ENCODE measurements at places on chromosomes 5 and 9.

- no peak for DNase-seq
Observed at GRCh38 chr9:121851641-121852091, 200.2 kb downstream of the DAB2IP start.

DNA sequence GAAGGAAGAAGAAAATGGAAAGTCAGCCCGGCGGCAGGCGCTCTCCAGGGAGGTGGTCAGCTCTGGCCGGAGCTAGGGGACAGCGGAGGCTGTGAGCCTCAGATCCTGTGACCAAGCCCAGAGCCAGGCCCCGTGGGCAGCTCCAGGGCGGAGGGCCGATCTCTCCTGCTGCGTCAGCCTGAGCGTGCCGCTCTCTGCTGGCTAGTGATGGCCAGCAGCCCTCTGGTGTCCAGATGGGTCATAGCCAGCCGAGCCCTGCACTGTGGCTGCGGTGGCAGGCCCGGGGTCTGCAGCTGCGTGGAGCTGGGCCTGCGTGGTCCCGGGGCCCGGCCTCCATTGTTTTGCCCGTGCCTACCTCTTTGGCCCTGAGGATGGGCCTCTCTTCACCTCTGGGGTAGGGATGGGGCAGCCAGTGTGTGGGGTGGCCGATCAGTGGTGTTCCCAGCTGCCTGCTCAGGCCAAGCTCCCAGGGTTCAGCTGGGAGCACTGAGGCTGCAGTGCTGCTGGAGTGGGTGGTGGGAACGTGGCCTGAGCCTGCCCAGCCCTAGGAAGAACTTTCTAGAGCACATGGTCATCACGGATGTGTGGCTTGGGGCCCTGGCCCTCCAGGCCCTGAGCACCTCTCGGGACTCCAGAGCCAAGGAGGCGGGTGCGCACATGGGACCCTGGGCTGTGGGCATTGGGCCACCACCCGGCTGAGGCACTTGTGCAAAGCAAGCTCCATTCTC is 17.1 kb upstream of the NRARP start:
- DNase-seq: no peak

- no peak for DNase-seq
Observed at GRCh38 chr5:68149189-68149588, 66.4 kb upstream of the PIK3R1 start.

DNA sequence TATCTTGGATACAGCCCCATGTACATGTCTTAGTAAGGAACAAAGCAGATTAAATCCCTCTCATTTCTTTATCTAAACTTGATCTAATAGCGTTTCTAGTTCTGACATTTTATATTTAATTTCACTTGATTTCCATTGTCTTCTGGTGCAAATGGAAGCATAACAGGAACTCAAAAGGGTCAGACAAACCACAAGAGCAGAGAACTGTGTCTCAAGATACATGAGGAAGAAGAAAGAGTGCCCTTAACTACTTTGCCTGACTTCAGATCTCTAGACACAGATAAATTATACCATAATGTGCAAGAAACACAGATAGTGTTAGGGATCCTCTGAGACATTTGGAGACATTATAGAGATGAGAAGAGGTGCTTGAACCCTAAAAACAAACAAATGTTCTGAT is 20.7 kb upstream of the STX17 start:
- DNase-seq: no peak

GRCh38 chr9:11457825-11458790 is 845.3 kb upstream of the PTPRD start:
- DNase-seq: peak; percentile 35

GRCh38 chr9:134680393-134681060 is 38.9 kb downstream of the COL5A1 start:
- no peak for DNase-seq

DNA sequence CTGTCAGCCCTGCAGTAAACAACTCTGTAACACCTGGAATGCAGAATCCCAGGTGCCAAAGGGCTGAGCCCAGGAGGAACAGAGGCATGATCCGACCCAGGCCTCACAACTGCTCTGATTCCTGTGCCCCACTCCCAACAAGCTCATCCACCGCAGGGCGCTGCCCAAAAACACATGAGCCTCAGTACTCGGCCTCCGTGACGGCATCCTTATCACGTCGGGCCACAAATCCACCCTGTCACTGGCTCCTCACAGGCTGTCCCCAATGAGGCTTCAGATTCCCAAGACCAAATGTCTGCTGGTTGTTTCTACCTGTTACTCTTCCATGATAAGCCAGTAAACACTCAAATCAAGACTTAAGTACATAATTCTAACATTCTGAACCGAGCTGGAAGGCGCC is 15.2 kb downstream of the QSOX2 start:
- no peak for DNase-seq

- DNase-seq: no peak
Observed at GRCh38 chr9:128160603-128160987, 530 bp downstream of the BBLN start.

DNA sequence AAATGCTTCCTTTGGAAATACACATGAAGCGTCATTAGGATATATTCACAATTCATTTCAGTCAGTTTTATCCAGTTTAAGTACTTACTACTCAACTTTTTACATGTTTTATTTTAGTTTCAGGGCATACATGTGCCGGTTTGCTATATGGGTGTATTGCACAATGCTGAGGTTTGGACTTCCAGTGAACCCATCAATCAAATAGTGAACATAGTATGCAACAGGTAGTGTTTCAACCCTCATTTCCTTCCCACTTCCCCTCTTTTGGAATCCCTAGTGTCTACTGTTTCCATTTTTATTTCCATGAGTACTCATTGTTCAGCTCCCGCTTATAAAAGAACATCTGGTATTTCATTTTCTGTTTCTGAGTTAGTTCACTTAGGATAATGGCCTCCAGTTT is 74.7 kb downstream of the TMEM161B start:
- no peak for DNase-seq

DNA sequence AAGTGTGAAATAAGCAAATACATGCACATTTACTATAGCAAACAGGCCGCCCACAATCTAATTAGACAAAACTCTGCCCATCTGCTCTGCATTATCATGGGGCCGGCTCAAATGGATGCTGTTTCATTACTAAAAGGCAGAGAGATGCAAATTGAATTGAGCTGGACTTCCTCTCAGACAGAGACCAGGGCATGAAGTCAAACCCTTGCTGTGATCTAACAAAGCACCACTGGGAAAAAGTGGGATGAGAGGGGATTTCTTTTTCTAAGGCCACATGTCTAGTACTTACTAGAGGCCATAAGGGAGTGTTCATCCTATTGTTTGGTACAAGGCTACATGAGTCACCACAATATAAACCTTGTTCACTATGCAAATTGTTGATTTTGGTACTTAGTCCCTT is 614.7 kb downstream of the ISL1 start:
- DNase-seq: no peak

- no peak for DNase-seq
Observed at GRCh38 chr5:82364497-82364896, 86.3 kb upstream of the RPS23 start.

DNA sequence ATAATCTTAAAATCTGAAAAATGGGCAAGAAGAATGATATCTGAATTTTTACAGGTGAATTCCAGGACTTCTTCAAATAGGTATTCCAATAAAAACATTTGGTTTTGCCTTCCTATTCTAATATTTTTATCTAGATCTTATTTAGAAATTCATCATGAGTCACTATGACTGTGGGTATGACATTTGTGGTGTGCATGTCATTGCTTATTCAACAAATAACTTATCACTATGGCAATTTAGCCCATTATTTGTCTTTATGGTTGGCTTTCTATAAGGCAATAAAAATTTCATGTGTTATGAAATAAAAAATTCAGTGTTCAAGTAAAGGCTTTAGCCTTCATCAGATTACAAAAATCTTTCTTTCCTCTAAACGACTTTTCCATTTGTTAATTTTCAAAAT is 1139.6 kb upstream of the NUDT12 start:
- no peak for DNase-seq

DNA sequence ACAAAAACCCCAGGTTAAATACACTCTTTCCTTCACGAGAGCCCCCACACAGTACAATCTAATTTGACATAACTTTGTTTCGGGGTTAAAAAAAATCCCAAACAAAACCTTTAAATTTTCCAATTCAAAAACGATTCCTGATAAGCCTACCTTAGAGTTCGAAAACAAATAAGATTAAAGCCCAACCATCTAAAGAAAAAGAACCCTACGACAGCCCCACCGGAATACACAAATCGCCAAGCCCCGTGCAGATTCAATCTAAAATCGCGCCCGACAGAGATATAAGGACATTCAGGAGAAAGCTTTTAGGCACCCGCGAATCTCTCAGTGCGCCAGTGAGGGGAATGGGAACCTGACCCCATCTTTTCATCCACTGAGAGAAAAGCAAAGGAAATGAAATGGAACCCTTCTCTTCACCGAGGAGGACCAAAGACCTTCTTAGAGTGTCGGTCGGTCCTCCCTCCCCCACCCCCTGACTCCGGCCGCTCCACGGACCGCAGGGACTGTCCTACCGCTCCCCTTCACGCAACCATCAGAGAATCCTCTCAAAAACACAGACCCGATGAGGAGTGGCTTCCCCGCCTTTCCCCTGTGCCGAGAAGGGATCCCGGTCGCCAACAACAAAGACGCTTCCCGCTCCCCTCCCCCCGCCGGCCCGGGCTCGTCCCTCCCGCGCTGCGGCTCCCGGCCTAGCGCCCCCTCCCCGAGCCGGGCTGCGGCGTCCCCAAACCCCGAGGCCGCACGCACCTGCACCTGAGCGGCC is 925 bp downstream of the ABHD17B start:
- no peak for DNase-seq

DNA sequence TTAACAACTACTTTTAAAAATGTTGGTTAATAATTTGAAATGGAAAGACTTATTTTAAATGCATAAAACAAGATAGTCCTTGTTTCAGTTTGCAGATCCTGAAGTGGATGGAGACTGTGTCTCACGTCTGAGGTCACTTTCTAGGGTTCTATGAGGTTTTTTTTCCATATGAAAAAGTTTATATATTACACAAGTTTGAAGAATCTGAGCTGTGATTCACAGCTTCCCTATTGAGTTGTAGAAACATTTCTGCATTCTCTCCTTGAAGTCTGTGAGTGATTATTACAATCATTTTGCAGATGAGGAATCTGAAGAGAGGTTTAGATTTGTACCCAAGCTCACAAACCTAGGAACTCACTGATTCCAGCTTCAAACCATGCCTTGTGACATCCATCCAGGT is 442.5 kb upstream of the KLF4 start:
- no peak for DNase-seq

GRCh38 chr9:89122949-89123348 is 55.7 kb downstream of the SHC3 start:
- no peak for DNase-seq

DNA sequence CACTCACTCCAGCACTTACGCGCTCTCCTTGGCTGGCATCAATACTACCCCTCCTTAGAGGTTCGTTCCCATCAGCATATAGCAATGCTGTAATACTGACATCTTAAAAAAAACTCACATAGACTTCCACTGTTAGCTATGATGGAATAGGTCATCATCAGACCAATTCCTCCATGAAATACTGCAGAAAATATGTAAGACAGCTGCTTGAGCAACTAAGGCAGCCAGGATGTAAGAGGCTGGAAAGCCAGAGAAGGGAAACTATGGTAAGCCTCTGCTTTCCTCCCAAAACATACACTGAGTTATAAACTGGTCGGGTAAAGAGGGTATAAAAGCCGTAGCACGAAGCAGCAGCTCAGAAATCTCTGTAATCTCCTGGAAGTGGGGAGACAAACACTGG is 33.5 kb downstream of the AUH start:
- no peak for DNase-seq

DNA sequence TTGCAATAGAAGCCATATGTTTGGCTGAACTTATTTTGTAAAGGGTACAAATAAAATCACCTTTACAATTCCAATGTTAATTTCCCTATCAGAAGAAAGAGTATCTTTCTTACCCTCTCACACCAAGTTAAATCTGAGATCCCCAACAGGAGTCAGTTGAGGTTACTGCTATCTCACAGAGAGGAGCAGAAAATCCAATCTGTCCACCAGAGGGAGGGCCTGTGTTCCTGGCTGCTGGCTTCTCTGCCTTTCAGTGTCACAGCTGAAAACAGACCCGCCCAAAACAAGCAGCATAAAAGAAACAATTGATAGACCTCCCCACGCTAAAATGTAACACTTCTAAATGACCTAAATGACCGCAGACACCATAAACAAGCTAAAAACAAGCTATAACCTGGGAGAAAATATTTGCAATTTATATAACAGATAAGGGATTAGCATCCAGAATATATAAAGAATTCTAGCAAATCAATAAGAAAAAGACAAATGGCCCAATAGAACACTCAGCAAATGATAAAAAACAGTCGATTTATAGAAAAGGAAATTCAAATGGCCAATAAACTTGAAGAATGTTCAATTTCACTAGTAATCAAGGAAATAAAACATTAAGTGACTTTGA is 24.5 kb upstream of the MVB12B start:
- DNase-seq: no peak

GRCh38 chr5:93790401-93790800 is 49.0 kb upstream of the POU5F2 start:
- DNase-seq: no peak

DNA sequence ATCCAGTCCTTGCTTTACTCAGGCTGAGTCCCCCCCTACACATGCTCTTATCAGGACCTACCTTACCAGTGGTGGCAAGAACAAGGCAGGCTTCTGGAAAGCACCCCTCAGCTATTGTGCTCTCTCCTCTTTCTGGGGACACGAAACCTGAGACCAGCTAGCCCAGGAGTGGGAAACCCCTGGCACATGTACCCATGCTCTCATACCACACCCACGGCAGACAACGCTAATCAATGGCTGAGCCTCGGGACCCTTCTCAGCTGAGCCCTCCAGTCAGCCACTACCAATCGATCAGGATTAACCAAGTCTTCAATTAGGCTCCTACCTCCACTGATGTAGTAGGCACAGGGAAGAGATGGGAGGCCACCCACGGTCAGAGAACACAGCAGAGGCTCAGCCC is 65.1 kb downstream of the VAV2 start:
- no peak for DNase-seq

GRCh38 chr9:76617497-76618175 is 146.6 kb upstream of the PCA3 start:
- DNase-seq: no peak

GRCh38 chr9:131148276-131148675 is 22.9 kb downstream of the NUP214 start:
- DNase-seq: no peak

DNA sequence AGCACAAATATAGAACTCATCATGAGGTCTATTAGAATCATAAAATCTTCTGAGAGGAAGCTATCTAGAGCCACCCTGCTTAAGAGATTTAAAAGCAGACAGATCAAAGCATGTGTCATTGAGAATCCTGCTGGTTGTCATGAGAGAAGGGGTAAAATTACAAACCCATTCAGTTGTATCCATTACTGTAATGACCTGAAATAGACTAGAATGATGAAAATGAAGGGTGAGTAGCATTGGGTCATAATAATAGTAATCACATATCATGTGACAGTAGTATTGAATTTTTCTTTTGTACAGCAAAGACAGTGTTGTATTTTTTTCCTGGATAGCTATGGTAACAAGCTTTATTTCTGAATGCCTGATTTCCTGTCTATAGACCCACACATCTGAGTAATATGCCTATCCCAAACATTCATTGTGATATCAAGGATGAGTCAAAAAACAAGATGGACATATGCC is 149.0 kb downstream of the PDE4D start:
- DNase-seq: no peak
